Endothelial cell of umbilical vein (primary cell): ENCODE measurements at places on chromosomes 11 and 22. TPM values are rescaled to one million over a fixed set of nuclear protein-coding genes. Genes with fewer than 3 reads are reported as not detected.

GRCh38 chr11:134993691-134994243, 581.7 kb upstream of the B3GAT1 start:
- DNase-seq, result no peak

- no peak for DNase-seq
Measured at GRCh38 chr11:24738972-24739371, 242.1 kb downstream of the LUZP2 start.

DNA sequence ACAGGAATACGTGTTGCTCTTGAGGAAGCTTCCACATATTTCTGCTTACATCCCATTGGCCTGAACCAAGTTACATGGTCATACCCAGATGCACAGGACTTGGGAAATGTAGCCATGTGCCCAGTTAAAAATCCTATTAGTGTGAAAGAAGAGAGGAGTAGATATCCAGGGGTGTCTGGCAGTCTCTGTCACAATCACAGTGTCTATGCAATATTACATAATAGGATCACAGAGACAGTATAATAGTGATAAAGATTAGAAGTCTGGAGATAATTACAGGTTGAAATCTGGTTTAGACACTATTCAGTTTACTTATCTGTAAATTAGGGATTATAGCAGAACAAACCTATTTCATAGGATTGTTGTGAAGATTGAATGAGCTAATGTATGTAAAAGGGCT, 62.6 kb upstream of the SLC6A5 start:
- DNase-seq, result no peak

Gene ATM
- total RNA-seq, result 49.7 and 52.1 TPM in 2 replicates

Gene KCNJ4
- not detected in 2 replicates for total RNA-seq
